ENCODE measurements at places on chromosomes 11 and 22.

GRCh38 chr22:38657045-38657909 is 839 bp downstream of the CBY1 start:
- DNase-seq, result peak; percentile 1

GRCh38 chr22:37358917-37359316 is 68.4 kb downstream of the ELFN2 start:
- no peak for DNase-seq

DNA sequence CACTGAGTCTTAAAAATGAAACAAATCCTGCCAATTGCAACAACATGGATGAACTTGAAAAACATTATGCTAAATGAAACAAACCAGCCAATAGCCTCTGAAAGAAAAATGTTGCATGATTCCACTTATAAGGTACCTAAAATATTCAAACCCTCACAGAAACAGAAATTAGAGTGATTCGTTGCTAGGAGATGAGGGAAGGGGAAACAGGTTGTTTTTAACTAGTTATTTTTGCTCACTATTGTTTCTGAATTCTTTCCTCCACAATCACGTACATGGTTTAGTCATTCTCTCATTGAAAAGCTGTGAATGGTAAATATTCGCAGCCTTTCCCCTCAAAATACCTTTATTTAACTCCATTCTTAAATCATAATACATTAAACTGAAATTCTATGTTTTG is 14.0 kb upstream of the TYR start:
- no peak for DNase-seq

DNA sequence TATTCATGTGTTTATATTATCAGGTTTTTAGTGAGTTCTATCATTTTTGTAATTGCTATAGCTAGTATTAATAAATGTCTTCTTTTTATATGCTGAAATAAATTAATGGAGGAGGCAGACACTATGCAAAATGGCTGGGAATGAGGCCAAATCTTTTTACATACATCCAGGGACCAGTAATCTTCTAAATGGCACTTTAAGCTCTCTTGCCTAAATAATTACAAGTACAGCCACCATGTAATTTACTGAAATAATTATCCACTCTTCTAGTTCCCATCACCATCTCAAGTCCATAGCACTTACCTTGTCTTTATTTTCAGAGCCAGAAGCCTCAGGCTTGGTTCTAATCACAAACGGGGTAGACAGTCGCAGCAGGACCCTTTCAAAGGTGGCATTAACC is 79.1 kb downstream of the GUCY1A2 start:
- no peak for DNase-seq

- peak; percentile 72 for DNase-seq
Measured at GRCh38 chr11:210122-210802, 2.8 kb downstream of the RIC8A start.

- DNase-seq, result peak; percentile 87
Measured at GRCh38 chr11:47355283-47356128, 3.0 kb upstream of the MYBPC3 start.

DNA sequence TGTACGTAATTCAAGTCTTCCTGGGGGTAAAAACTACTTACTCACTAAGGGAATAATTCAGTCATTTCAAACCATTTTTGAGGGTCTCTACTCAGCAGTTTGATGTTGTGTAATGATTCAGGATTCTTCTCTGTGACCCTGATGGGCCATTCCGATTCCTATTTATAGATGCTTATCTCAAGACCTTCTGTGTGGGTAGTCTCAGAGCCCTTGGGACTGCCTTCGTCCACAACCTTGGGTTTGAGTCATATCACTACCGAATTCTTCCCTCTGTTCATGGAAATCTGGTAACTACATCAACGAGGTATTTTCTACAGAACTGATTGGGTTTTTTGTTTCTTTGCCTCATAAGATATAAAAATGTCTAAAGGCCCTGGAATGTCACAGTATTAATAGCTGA is 14.3 kb upstream of the CBX6 start:
- DNase-seq, result no peak

- no peak for DNase-seq
Measured at GRCh38 chr22:39598017-39598965, 27.7 kb downstream of the CACNA1I start.
